A673 (cell line): ENCODE measurements at places on chromosomes 11 and 22. TPM values are rescaled to one million over a fixed set of nuclear protein-coding genes. Genes with fewer than 3 reads are reported as not detected.

GRCh38 chr22:25637032-25637431, 72.6 kb downstream of the GRK3 start:
- H3K4me3 ChIP-seq, result no peak overlapping the region
- H3K27ac ChIP-seq, result no peak overlapping the region
- H3K36me3 ChIP-seq, result no peaks in the 10 kb centered on the region
- no peaks in the 10 kb centered on the region for H3K27me3 ChIP-seq

DNA sequence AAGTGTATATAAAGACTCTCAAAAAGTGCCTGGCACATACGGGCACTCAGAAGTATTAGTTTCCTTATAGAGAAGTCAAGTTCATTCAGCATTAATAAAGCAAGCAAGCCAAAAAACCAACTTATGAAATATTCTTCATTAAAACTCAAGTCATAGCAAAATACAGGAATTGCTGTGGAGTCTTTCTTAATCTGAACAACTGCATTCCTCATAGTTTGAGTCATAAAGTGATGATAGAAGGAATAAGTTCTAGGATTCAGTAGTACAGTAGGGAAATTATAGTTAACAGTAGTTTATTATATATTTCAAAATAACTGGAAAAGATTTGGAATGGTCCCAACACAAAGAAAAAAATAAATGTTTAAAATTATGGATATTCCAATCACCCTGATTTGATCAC, 200.3 kb downstream of the C11orf91 start:
- H3K27me3 ChIP-seq, result peaks cover 48% of the 10 kb centered on the region
- DNase-seq, result no peak
- H3K4me3 ChIP-seq, result no peak overlapping the region
- no peaks in the 10 kb centered on the region for H3K4me1 ChIP-seq
- no peaks in the 10 kb centered on the region for H3K36me3 ChIP-seq

- DNase-seq, result no peak
- H3K4me3 ChIP-seq, result no peak overlapping the region
- no peaks in the 10 kb centered on the region for H3K27me3 ChIP-seq
These were observed 934.2 kb downstream of the BRD1 start for GRCh38 chr22:48893288-48894063.

GRCh38 chr11:66728693-66729385, at the start of gene SPTBN2:
SPTBN2 (minus strand) TSS chr11:66729216; CDS start chr11:66721240, 7,976 bp downstream.
- no peak within 1 kb of the TSS for H3K27ac ChIP-seq
- H3K36me3 ChIP-seq, result no peaks in the 10 kb centered on the region
- peak within 1 kb of the TSS; percentile 55 for H3K4me3 ChIP-seq
- no peaks in the 10 kb centered on the region for H3K4me1 ChIP-seq
- H3K27me3 ChIP-seq, result peaks cover 14% of the 10 kb centered on the region

DNA sequence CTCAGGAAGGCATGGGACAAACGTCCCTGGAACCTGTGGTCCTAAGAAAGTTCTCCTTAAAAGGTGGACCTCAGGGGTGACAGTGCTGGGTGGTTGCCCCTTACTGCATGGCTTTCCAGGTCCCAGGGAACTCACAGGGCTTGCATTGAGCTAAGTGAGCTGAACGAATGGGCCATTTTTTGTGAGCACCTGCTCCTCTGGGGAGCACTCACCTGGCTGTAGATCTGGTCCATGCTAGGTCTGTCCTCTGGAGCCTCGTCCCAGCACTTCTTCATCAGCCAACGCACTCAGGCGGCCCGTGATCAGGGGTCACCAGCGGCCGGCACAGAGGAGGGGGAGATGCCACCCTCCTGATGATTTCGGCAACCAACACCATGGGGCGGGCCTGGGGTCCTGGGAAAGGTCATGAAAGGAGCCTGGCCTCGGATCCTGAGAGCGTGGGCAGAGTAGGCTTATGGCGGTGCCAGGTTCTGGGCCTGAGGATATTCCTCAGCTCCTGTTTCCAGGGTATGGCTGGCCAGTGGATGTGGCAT, 36.8 kb upstream of the LRRC32 start:
- H3K36me3 ChIP-seq, result no peaks in the 10 kb centered on the region
- H3K4me3 ChIP-seq, result no peak overlapping the region
- no peaks in the 10 kb centered on the region for H3K4me1 ChIP-seq
- no peaks in the 10 kb centered on the region for H3K27me3 ChIP-seq
- no peak for DNase-seq

DNA sequence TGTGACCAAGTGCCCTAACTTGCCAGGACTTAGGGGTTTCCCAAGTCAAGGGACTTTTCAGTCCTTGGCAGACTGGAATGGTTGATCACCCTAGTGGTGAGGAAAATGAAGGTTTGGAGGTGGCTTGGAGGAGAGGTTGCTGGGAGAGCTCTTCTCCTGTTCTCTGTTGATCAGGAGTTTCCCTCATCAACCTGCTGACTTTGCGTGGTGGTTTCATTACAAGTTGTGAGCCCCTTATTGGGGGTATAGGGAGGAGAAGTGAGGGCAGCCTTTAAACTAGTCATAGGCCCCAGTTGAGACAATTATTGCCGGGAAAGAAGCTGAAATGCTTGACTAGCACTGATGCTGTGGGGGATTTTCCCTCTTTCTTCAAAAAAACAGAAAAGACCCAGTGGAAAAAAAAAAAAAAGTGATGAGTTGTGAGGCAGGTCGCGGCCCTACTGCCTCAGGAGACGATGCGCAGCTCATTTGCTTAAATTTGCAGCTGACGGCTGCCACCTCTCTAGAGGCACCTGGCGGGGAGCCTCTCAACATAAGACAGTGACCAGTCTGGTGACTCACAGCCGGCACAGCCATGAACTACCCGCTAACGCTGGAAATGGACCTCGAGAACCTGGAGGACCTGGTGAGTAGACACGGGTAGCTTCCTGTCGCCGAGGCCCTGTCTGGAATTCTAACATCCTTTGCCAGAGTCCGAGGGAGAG, at the start of gene CXCR5:
Gene CXCR5, plus strand, starts transcription at position 525 of the 704 bp plus-strand sequence. Its CDS starts 50 bp downstream, at position 575.
- H3K27ac ChIP-seq, result no peak within 1 kb of the TSS
- H3K27me3 ChIP-seq, result no peaks in the 10 kb centered on the region
- H3K4me3 ChIP-seq, result no peak within 1 kb of the TSS
- DNase-seq, result no peak
- H3K4me1 ChIP-seq, result no peaks in the 10 kb centered on the region

Gene OR52I1
- total RNA-seq, result not detected in 2 replicates

DNA sequence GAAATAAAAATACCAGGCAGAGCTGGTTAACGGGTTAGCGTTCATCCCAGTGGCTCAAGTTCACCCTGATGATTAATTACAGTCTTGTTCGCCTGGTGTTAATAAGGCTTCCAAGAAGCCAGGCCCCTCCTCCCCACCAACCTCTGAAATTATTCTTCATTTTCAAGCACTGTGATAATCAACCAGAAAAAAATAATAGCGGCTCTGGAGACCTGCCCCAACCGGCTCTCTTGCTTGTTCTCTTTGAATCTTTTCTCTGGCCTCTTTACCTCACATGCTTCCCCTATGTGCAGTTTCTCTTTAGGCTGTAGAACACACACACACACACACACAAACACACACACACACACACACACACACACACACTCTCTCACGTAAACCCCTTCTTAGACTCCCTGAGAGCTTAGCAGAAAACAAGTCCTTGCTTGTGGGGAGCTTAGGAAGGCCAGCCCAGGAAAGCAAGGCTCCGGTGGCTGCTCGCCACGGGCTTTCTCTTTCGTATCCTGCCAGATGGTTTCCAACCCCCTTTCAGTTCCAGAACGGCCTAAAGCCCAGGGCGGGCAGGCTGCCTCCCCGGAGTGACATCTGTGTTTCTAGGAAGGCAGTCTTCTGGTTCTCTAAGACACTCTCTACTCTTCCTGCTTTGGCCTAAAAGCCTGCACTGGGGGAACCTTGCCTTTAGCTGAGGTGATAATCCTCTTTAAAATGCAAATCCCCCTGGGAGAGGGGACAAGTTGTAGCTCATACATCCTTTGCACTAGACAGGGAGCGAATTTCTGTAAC, 106.4 kb upstream of the SESN3 start:
- H3K4me1 ChIP-seq, result peaks cover 35% of the 10 kb centered on the region
- H3K27me3 ChIP-seq, result no peaks in the 10 kb centered on the region
- H3K36me3 ChIP-seq, result no peaks in the 10 kb centered on the region
- H3K4me3 ChIP-seq, result no peak overlapping the region
- peak; percentile 75 for DNase-seq
- peak overlapping the region; percentile 76 for H3K27ac ChIP-seq

Gene CCDC15
- 4.3 and 5.4 TPM in 2 replicates for total RNA-seq
